ENCODE measurements at places on chromosomes 11 and 22.

DNA sequence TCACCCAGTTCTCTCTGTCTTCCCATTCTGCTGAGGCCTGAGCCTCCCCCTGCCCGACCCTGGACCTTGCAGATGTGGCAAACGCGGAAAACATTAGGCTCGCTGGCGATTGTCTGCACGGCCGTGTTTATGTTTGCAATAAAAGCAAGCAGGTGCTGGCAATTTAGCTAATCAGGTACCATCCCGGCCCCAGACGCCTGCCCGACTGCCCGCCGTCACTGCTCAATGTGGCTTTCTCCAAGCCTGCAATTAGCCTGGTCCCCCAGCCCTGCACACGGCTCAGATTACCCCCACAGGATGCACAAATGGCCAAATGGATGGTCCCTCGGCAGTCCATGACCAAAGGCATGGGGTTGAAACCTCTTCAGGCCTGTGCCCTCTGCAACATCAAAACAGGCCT, 259.7 kb downstream of the MN1 start:
- no peak for DNase-seq

DNA sequence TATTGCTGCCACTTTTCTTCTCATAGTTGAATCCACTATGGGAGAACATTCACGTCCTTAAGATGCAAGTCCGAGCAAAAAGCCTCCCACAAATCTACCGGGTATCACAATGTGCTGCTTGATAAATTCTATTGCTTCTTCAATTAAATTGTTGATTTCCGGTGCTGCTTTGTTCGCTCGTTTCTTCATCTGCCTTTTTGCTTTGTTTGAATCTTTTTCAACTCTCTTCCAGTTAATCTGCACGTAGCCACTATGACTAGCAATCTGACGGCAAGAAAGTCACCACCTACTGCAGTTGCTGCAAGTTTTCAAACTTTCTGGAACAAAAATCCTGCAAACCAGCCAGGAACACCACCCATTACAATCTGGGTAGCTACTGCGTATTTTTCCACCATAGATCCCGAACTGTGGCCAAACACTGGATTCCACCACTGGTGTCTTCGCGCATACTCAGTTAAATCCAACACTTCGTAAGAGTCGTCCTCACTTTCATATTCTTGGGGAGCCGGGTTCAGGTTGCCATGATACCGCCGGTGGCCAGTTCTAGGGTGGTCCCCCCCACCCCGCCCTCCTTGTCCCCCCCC, 59.1 kb downstream of the CLMP start:
- DNase-seq: no peak

DNA sequence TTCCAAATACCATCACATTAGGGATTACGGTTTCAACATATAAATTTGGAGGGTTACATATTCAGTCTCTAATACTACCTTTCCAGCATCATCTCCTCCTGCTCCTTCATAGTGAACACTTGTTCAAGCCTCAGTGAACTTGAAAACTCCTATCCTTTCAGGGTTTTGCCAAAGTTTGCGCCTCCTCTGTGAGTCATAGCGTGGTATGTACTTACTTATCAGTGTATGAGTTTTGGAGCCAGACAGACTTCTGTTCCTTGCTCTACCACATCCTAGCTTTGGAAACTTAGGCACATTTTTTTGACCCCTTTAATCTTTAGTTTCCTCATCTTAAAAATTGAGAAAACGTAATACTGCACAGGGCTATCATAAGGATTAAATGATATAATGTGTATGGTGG, 160.1 kb upstream of the ZC3H12C start:
- DNase-seq: no peak

DNA sequence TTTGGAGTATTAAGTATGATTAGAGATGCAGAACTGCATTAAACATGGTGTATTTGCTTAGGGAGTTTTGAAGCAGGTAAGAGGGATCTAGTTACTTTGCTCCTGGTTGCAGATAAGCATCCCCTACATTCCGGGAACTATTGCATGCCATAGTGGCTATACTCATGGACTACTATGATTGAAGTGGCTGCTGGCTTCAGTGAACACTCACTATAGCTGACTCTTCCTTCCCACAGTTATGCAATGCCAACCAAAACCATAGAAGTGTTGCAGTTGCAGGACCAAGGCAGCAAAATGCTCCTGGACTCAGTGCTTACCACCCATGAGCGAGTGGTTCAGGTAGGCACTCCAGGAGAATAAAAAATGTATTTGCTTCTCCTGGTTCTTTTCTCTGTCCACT, 17.0 kb downstream of the COA4 start:
- no peak for DNase-seq

DNA sequence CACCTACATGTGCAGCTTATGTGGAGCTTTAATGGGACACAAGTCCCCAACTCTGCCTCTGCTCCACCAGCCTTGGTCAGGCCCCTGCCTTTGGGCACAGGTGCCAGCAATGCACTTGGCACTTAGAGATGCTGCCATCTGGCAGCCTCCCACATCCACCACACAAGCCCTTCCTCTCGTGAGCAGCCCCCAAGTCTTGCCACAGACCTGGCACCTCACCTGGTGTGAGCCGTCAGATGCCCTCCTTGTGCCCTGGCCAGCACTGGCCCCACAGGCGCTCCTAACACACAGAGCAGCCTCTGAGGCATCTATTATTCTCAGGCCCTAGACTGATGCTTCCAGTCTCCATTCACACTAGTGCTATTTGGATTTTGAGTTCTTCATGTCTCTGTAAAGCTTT, 24.5 kb upstream of the SERPIND1 start:
- no peak for DNase-seq
